ENCODE measurements at places on chromosomes 3 and 15. TPM values are rescaled to one million over a fixed set of nuclear protein-coding genes. Genes with fewer than 3 reads are reported as not detected.

GABRA5 gene
- total RNA-seq, result not detected

DNA sequence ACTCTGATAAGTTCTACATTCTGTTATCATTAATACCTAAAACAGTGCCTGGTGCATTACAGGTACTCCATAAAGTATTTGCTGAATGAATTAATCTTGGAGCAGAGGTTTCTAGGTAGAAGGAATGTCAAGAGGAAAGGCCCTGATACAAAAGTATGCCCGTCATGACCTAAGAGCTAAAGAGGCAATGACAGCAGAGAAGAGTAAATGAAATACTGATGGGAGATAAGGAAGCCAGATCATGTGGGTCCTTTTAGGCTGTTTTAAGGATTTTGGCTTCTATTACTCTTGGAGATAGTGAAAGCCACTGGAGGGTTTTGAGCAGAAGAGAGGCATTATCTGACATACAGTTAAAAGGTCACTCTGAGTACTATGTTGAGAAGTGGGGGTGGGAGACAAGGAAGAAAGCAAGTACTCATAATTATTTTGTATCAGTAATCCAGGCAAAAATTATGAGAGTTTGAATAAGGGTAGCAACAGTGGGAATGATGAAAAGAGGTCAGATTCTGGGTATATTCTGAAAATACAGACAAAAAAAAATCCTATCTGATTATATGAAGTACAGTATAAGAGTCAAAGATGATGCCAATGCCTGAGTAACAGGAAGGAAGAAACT, 48.3 kb downstream of the DENND4A start:
- no peak for DNase-seq

- DNase-seq, result no peak
These were observed 8.8 kb upstream of the GRAMD1C start for GRCh38 chr3:113829576-113830354.

DNA sequence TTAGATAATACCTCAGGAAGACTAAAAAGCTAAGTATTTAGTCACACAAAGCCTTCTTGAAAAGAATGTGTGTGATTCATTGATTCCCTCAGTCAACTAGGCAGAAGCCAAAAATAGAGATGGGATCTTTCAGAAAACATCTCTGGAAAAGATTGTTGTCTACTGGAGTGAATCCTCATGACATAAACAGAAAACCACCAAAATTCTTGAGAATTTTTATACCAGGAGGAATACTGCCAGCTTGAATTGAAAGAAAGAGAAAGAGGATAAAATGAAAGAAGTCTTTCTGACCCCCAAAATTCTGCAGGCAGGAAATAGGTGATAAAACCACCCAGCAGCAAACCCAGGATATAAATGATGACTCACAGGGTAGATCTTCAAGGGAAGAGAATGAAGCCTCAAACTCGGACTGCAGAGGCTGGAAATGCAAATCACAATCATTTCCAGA, 363.1 kb upstream of the PLSCR5 start:
- no peak for DNase-seq

DNA sequence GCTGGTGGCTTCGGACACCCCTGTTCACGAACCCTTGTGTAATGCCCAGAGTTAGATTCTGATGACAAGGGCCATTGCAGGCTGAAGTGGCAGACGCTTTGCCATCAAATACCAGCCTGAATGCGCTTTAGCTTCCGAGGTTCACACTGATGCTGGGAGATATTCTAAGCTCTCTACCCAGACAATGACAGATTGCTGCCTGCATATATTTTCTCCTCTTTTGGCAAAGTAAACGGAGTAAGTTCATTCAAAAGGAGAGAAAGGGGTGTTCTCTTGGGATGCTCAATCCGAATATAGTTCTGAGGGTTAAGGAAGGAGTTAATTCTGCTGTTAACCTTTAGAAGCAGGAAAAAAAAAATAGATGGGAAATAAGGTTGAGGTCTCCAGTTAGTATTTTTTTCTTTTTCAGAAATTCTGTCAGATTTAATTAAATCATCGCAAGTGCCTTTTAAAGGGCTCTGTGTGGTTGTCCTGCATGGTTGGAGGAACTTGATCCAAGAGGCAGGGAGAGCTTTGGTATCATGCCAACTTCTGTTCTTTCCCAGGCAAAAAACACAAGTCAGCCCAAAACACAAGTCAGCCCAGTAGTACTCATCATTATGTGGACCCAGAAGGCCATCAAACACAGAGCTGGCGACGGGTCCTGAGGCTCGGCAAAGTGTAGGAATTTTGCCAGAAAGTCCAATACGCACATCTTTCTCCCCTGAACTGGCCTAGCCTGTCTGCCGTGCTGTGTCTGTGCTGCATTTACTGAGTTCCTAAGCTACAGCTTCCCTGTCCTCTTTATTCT, 70.9 kb upstream of the ST8SIA2 start:
- no peak for DNase-seq

DNA sequence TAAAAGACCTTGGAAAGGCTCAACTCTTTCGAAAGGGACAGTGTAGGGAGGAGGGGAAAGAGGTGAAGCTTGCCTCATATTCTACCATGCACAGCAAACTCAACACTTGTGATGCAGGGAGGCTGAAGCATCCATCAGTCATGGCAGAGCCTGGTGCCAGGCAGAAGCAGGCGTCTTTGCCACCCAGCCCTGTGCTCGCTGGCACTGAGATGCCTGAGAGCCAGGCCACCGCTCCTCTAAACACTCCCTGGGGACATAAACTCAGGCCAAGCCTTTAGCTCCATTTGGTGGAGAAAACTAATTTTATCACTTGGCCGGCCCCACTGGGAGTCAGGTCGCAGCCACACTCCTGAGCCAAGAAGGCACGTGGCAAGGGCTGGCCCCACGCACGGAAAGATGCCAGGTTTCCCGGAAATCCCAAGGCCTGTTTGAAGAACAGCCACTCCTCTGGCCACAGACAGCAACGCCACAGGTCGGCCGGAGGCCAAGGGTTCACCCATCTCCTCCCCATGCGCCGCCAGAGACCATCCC, 30.7 kb downstream of the XXYLT1 start:
- DNase-seq, result no peak

DNA sequence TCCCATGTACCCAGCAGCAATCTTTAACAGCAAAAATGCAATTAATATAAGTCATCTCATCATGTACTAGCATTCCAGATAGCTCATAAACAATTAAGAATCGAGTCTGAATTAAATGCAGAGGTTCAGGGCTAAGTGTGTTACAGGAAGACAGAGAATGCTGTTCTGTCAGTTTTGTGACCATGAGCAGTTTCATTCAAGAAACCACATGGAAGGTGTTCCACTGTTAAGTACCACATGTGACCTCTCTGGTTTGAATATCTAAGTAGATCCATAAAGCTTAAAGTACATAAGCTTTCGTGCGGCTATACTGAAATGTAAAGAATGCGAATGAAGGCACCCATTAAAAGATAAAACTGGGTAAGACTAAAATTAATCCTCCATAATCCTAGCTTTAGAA, 272.3 kb downstream of the IL5RA start:
- no peak for DNase-seq

SLCO2A1 gene
- not detected for total RNA-seq

- no peak for DNase-seq
These were observed 21.8 kb downstream of the MAP2K5 start for GRCh38 chr15:67564021-67564967.

DNA sequence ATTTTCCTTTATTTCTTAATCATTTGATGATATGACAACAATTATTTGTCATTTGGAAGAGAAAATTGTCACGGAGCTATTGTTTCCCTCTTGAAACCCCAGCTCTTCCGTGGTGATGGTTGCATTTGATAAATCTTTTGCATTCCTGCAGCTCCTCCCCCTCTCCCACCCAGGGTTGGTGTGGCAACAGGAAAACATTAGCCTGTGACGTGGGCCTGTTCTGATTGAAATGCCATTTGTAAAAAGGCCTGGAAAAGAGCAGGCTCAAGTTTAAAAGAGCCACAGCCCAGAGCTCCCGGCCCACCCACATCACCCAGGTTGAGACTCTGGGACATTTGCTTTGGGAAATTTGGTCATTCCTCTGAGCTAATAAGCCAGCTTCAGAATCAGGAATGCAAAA, 282.5 kb downstream of the RPLP1 start:
- no peak for DNase-seq
